Kidney (tissue), 22 donors: ENCODE measurements at places on chromosomes 3 and 15. TPM values are rescaled to one million over a fixed set of nuclear protein-coding genes. Genes with fewer than 3 reads are reported as not detected.

The ADCY5 gene
- 7.1 TPM for polyA plus RNA-seq

The MST1R gene
- polyA plus RNA-seq: 0.30 TPM

The NEK4 gene
- polyA plus RNA-seq: 5.5 TPM

The DAPK2 gene
- 3.8 TPM for polyA plus RNA-seq

The RAB8B gene
- polyA plus RNA-seq: 7.1 TPM

The ZKSCAN7 gene
- polyA plus RNA-seq: 2.2 TPM

The INKA1 gene
- 9.1 TPM for polyA plus RNA-seq

The GOLGA6A gene
- polyA plus RNA-seq: not detected

The CHST14 gene
- 11.9 TPM for polyA plus RNA-seq

The NRROS gene
- polyA plus RNA-seq: 2.0 TPM

The CAMP gene
- not detected for polyA plus RNA-seq

The IL16 gene
- 1.4 TPM for polyA plus RNA-seq

The SPATA12 gene
- not detected for polyA plus RNA-seq

The CPLX3 gene
- not detected for polyA plus RNA-seq

The RASL12 gene
- 6.7 TPM for polyA plus RNA-seq

The MST1 gene
- 152 TPM for polyA plus RNA-seq

The EEF1AKMT4 gene
- 6.1 TPM for polyA plus RNA-seq

The FAM107A gene
- polyA plus RNA-seq: 52.5 TPM

The EPHA6 gene
- polyA plus RNA-seq: not detected

The PYGO1 gene
- 0.49 TPM for polyA plus RNA-seq

The PLSCR4 gene
- polyA plus RNA-seq: 11.9 TPM

The CMTM8 gene
- 9.6 TPM for polyA plus RNA-seq

The OR5AC2 gene
- not detected for polyA plus RNA-seq

The PCNP gene
- 63.3 TPM for polyA plus RNA-seq

The ARNT2 gene
- polyA plus RNA-seq: 12.2 TPM

The FBXW12 gene
- polyA plus RNA-seq: not detected

The IGSF10 gene
- polyA plus RNA-seq: 0.82 TPM

The ZIC4 gene
- not detected for polyA plus RNA-seq

The COLQ gene
- 1.2 TPM for polyA plus RNA-seq

The SLC12A1 gene
- polyA plus RNA-seq: 370 TPM

The SMCO1 gene
- not detected for polyA plus RNA-seq

The CX3CR1 gene
- polyA plus RNA-seq: 0.99 TPM

The MAGEL2 gene
- polyA plus RNA-seq: not detected

The MDFIC2 gene
- not detected for polyA plus RNA-seq

The OR5K4 gene
- not detected for polyA plus RNA-seq

The ACP3 gene
- polyA plus RNA-seq: 31.8 TPM

The VEPH1 gene
- polyA plus RNA-seq: 29.2 TPM
